Activated T-cell treated with anti-CD3 and anti-CD28 coated beads, Interleukin-2, amount 50 U/mL, for 72 hours (primary cell): ENCODE measurements at places on chromosomes 4 and X. TPM values are rescaled to one million over a fixed set of nuclear protein-coding genes. Genes with fewer than 3 reads are reported as not detected.
A peak's percentile ranks its signal among the peaks of the same experiment; 100 is the strongest.

The ACE2 gene
- total RNA-seq, result 0.53 TPM

The NAP1L3 gene
- total RNA-seq, result 2.5 TPM

The SSX3 gene
- not detected for total RNA-seq

The HPSE gene
- 15.3 TPM for total RNA-seq

The VCX3A gene
- total RNA-seq, result not detected

DNA sequence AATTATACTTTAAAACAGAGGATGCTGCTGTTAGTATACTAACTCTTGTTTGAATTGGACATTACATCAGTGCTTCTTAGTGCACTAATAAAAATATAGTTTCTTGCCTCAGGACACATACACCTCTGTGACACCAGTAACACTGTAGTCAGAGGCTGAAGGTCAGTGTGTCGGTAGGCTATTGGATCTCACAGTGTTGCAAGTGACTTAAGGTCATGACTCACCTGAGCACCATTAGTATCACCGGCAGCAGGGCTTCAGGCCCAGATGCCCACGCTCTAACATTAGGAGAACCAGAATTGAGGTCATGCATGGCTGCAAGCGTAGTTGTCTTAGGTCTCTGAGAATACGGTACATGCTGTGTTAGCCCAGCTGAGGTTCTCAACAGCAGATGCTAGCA lies 15.2 kb downstream of the ETDC start:
- DNase-seq, result no peak

- no peak for DNase-seq
Observed at GRCh38 chrX:109880629-109881028, 122.3 kb upstream of the TMEM164 start.

GRCh38 chrX:27953171-27953570 lies 28.1 kb downstream of the DCAF8L1 start:
- no peak for DNase-seq

GRCh38 chrX:17435476-17435875 lies 60.5 kb downstream of the NHS start:
- DNase-seq, result no peak

DNA sequence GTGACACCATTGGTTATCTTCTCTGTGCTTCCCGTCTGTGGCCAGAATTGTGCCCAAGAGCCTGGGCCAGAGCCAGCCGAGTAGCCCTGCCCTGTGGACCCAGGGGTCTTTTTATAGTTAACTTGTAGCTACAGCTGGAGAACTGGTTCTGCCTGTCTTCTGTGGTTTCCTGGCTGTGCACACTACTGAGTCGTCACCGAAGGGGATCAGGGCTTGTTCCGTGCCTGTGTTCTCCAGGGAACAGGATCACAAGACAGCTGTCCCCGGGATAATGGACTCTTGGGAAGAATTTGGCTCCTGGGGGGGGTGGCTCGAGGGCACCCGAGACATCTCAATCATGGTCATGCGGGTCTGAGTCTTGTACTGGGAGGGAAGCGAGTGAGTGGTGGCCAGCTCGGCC lies 22.1 kb upstream of the OPN1LW start:
- DNase-seq, result no peak

DNA sequence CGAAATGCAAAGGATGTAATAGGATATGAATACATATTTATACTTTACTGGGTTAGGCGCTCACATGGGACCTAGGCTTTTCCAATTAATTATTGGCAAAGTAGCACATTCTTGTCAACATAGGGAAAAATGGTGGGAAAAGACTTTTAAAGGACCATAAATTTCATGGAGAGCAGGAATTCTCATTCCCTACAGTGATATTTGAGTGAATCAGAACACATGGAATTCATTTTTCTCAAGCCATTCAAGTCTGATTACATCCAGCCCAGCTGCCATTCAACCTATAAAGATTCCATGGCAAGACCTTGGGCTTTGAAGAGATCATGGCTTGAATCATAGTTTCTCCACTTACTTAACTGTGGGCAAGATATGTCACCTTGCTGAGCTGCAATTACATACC lies 150.4 kb downstream of the SOWAHB start:
- no peak for DNase-seq

DNA sequence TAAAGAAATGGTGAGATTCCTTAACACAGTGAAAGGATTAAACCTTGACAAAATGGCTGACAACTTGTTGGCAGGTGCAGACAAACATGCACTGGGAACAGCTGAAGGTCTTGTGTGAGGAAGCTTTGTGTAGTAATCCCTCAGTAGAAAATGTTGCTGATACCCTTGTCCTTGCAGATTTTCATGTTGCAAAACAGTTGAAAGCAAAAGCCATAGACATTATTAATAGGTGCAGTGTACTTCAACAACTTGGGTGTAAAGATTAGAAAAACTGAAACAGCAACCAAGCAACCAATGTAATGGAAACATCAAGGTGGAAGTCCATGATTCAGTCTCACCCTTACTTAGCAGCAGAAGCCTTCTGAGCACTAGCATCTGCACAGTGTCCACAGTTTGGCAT lies 29.8 kb downstream of the UGT2B7 start:
- no peak for DNase-seq

DNA sequence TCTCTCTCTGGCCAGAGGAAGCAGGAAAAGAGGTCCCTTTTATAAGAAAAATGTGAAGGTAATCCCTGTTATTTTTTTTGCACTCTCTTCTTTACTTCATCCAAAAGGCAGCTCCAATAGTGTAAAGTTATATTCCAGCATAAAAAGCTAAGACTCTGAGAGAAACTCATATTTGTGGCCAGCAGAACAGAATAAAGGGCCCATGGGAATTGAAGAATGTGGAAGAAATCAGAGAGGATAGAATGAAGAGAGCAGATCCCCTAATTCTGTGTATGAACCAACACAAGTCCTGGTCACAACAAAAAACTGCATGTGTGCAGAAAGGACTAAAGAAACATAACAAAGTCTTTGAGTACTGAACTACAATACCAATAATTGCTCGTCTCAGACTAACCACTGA lies 22.3 kb downstream of the RPS6KA6 start:
- no peak for DNase-seq

DNA sequence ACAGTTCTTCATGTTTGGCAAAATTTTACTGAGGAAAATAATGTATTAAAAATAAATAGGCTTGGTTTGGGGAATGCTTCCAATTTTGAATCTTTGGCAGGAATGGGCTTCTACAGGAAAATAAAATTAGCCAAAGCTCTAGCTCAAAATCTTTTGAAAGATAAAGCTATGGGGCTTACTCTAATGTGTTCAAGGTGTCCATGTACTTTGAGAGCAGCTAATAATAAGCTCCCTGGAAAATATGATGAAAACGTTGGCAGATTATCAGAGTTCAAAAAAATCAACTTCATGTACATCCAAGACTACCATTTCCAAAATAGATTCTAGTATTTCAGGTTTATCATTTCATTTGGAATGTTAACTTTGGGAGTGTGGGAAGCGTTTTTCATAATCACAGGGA lies 158.4 kb downstream of the EMCN start:
- no peak for DNase-seq

DNA sequence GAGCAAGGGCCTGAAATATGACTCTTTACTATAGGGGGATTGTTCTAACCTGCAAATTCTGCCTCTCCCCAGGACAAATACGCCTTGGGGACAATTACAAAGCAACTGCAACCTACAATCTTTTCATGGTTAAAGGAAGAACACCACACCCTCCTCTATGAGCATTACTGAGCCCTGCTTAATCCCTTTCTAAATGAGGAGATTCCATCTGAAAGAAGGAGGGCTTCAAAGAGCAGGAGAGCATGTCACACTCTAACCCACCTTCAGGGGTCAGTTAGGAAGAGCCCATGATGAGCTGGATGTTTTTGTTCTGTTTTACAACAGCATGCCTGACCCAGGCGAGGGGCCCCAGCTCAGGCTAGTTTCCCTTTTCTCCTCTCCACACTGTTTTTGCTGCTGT lies 134.0 kb upstream of the ANXA3 start:
- no peak for DNase-seq

GRCh38 chrX:124209792-124210576 lies 122.5 kb upstream of the TEX13D start:
- DNase-seq, result no peak

DNA sequence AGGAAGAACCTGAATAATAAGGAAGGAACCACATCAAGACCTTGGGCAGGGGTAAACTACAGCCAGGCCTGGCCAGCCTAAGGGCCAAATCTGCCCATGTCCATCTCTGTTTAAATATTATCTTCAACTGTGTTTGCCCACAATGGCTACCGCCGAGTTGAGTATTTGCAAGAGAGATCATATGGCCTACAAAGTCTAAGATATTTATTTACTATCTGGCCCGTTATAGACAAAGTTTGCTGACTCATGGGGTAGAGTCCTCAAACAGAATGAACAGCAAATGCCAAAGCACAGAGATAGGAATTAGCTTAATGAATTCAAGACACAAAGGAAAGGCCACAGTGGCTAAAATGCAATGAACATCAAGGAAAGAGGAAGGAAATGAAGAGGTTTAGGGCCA lies 44.8 kb downstream of the RPS6KA3 start:
- no peak for DNase-seq

DNA sequence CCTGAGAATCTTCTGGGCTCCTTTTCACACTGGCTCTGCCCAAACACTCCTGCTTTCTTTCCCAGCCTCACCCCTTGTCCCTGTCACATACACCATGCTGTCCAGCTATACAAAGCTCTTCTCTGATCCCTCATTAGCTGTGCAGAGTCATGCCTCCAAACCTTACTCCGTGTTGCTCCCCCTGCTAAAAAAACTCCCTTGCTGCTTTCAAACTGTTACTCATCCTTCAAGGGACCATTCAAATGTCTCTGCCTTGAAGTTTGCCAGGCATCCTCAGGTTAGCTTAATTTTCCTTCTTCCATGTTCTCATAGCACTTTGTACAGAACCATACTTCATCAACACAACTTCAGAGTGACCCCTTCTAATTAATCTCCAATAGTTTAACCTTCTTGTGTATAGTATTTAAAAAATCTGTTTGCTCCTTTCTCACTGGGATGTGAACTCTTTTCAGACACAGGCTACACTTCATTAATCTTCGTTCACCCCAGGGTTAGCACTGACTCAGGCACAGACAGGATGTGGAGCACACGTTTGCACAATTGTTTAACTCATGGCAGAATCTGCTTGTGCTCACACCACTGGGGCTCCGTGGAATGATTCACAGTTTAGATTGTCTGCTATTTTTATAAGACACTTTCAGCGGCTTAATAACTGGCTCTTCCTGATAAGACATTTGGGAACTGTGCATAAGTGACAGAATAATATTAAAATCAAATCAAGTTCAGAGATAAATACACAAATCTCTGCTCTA lies 21.4 kb upstream of the SEL1L3 start:
- no peak for DNase-seq

DNA sequence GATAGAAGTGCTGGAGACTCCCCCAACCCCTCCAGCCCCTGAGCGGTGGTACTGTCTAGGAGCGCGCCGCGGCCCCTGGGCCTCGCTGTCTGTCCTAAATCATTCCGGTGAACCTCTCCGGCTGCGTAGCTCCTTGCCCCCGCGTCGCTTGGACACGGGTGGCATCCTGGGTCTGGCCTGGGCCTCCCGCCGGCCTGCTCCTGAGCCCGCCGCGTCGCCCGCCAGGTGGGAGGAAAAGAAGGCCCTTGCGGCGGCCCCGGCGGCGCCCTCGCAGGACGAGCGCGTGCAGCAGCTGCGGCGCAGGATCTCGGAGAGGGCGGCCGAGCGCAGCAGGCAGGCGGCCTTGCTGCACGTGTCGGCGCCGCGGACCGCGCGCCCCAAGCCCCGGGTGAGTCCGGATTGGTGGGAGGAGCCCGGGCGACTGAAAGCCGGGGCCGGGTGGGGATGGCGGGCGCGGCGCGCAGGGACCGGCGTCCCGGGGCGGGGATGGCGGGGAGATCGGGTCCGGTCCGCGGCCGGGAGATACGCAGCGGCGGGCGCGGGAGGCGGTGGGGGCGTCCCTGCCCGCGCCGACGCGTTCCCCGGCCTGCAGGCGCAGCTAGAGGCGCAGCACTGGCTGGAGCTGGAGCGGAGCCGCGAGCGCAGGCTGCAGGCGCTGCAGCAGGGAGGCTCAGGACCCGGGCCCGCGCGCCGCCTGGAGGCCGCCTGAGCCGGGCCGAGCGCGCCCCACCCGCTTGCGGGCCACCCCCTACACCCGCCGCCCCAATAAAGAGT lies 6.5 kb upstream of the RNF4 start:
- peak; percentile 72 for DNase-seq

- no peak for DNase-seq
Observed at GRCh38 chr4:185787926-185788679, 23.9 kb downstream of the SORBS2 start.

DNA sequence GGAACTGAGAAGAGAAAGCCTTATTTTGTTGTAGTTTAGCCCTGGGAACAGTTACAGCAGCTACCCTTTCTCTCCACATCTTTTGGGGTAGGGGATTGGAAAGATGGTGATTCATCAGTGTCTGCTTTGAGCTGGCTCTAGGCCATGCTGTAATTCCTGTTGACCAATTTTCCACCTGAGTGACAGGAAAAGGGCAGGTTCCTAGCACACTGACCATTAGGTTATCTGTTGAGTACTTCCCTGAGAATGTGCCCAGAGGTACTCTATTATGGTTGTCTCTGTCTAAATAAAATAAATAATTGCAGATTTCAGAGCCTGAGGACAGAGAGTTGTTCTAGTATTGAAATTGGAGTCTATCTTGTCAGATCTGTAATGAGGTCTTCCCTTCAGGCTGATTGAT lies 109.0 kb downstream of the ENOX2 start:
- DNase-seq, result no peak

DNA sequence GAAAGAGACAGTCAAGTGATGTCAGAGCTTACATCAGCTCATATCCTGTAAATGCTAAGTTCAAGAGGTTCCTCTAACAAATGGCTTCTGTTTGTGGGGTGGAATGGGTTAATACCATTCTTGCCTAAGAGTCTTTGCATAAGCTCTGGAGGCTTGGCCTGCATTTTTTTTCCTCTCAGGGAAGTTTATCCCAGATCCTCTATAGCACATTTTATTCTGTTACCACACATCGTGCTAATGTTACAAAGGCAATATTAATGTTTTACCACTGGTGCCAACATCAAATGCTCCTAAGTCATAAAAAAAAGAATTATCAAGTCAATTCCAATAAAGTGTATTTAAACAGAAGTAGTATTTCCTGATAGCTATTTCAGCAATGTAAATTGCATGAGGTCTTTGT lies 2.9 kb upstream of the ADH6 start:
- DNase-seq, result no peak

DNA sequence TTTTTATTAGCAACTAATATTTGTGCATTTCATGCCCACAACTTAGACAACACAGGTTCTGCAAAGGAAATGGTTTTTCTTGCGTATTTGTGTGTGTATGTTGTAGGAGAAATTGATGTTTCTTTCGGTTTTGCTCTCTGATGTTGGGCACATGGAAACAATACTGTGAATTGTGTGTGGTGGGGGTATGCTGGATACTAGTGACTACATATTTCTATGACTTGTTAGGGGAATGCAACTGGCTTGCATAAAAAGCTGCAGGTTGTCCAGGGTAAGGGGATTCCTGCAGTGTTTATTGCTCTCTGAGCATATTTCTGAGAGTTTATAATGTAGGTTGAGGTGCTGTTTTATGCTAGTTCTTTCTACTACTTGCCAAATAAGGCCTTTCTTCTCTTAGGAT lies 11.6 kb downstream of the DLG3 start:
- DNase-seq, result peak; percentile 12

DNA sequence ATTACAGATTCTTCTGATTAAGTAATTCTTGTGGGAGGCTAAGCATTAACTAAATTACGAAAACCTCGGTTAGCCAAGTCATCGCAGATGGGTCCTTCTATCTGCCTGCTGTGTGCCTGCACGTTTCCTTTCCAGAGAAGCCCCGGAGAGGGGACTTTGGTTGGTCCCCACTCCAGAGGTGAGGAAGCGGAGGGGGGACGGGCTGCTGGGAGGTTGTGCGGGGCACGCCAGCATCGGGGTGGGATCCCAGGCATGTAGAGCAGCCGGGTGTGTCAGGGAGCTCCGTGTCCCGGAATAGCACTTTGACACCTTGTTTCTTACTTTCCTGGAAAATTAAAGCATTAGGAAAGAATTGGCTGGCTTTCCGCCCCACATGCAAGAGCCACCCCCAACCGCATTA lies 26.6 kb downstream of the PIGG start:
- no peak for DNase-seq
